Stimulated activated CD4-positive, alpha-beta T cell treated with anti-CD3 and anti-CD28 coated beads, Interleukin-12 subunit alpha, Interleukin-12 subunit beta, amount 100 ng/mL, for 24 hours (primary cell): ENCODE measurements at places on chromosomes 12 and 14.

- DNase-seq: no peak
These were observed 69.3 kb downstream of the ZFC3H1 start for GRCh38 chr12:71594214-71594948.

GRCh38 chr12:79347866-79348265 is 342.9 kb downstream of the PAWR start:
- no peak for DNase-seq

GRCh38 chr14:34237081-34237480 is 225.0 kb downstream of the SPTSSA start:
- DNase-seq: no peak

GRCh38 chr12:122064780-122065588 is 13.6 kb upstream of the MLXIP start:
- no peak for DNase-seq

- DNase-seq: no peak
These were observed 222.7 kb upstream of the SOX5 start for GRCh38 chr12:24172031-24172772.

DNA sequence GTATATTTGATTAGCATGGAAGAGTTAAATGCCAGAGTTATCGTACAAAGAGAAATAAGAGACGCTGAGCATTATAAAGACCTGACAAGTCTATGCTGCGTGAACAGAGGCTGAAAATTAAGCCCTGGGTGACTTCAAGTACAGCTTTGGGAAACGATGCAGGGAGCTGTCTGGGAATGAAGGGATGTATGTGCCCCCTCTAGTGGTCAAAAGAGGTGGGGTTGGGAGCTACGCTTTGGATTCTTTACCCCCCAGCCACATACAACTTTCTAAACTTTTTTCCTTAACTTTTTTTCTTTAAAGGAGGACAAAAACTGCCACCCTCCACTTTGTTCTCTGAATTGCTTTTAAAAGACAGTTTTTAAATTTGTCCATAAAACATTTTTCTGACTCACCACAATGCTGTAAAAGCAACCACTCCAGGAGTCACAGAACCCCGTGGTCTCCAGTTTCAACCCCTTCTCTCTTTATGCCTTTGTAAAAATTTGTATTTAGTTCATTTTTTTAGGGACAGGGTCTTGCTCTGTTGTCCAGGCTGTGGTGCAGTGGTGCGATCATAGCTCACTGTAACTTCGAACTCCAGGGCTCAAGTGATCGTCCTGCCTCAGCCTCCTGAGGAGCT is 59.4 kb downstream of the ZNF664 start:
- peak; percentile 20 for DNase-seq
